Coronary artery (tissue), 2 donors: ENCODE measurements at places on chromosomes 3 and 15.

DNA sequence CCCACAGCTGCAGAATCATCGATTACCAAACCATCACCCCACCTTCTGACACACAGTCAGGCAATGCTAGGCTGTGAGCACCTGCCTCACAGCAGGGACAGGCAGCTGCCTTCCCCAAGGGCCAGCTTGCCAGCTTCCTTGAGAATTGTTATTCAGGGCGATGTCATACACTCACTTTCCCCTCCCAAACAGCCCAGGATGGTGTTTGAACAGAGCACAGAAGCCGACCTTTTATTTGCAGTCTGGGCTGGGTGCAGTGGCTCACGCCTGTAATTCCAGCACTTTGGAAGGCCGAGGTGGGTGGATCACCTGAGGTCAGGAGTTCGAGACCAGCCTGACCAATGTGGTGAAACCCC, 84.5 kb upstream of the HERC1 start:
- DNase-seq, result no peak

DNA sequence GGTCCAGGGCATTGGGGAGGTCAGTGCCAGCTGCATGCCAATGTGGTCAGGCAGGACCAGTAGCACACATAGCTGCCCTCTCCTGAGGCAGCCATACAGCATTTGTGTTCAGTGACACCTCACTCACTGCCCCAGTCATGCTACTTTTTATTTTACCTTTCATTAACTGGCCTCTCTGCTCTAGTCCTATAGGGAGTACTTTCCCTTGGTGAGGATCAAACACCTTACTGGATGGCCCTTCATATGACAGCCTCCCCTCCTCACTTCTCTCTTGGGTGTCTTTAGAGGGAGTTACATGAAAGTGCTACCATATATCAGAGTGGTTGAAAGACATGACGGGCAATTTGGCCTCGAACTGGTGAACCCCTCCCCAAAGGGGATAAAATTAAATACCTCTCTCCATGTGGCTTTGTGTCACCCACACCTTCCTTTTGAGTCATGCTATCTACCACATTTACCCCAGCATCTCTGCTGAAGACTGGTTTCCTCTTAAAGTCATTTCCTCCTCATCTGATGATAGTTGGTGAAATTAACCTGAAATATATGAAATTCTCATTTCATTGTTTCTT, 17.6 kb downstream of the RLBP1 start:
- DNase-seq, result no peak

- no peak for DNase-seq
Observed at GRCh38 chr15:69957175-69957574, 140.5 kb downstream of the TLE3 start.

- DNase-seq, result no peak
Observed at GRCh38 chr3:29605845-29606244, 325.0 kb downstream of the RBMS3 start.

DNA sequence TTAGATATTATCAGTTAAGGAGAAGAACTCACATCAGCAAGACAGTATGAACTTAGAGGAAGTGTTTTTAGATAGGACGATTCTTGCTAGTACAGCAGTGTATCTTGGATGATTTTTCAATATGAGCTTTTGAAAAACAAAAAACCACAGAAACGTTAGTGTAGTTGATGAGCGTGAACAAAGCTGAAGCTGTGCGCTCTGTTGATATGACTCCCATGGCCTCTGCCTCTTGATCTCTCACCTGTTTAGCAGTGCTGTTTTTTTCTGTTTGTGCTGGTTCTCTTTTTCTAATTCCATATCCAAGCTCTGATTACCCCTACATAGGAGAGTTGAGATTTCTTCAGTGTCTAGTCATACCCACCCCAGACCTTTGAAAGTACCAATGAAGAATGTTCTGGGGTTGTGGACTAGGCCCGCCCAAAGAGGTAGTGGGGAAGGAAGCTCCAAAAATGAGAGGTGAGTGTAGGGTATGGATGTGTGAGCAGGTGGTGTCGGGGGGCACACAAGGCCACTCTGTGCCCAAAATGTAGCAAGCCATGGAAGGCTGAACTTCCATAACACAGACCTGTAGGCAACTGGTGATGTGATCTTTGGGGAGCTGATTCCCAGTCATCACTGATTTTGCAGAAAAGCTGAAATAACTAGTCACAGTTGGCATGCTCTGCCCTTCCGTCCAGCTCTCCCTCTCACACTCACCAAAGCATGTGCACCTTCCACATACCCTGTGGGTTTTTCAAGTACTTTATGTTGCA, 20.0 kb upstream of the CMTM7 start:
- no peak for DNase-seq

GRCh38 chr3:176321099-176321498, 876.2 kb downstream of the TBL1XR1 start:
- DNase-seq, result no peak

DNA sequence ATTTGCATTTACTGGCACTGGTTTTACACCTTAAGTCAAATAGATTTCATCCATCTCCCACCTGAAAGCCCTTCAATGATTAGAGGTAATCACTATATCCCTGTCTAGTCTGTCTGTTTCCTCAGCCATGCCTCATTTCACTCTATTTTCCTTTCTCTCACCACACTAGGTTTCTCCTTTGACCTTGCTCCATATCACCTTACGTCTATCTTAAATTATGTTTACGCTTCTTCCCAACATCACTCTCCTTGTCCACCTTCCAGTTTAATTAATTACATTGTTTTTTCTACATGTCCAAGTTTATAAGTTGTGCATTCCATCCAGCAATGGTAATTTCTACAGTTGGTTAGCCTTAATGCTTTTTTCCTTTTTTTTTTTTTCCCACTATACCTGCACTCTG, 396.7 kb upstream of the PDZRN3 start:
- DNase-seq, result no peak

DNA sequence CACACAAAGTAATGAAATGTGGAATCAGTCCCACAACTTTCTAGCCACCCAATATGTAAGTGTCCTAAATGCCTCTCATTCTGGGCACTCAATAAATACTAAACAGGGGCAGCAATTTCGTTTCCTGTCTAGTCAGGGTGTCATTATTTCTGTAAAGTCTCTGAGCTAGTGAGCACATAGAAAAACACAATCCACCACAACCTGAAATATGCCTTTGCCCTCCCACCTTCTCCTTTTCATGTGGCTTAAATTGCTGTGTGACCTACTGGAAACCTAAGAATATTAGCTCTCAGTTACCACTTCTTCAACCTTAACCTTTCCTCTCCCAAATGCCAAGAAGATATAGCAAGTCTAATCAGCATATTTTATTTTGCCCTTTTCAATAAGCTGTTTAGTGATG, 456.3 kb upstream of the KCNMB2 start:
- DNase-seq, result no peak

DNA sequence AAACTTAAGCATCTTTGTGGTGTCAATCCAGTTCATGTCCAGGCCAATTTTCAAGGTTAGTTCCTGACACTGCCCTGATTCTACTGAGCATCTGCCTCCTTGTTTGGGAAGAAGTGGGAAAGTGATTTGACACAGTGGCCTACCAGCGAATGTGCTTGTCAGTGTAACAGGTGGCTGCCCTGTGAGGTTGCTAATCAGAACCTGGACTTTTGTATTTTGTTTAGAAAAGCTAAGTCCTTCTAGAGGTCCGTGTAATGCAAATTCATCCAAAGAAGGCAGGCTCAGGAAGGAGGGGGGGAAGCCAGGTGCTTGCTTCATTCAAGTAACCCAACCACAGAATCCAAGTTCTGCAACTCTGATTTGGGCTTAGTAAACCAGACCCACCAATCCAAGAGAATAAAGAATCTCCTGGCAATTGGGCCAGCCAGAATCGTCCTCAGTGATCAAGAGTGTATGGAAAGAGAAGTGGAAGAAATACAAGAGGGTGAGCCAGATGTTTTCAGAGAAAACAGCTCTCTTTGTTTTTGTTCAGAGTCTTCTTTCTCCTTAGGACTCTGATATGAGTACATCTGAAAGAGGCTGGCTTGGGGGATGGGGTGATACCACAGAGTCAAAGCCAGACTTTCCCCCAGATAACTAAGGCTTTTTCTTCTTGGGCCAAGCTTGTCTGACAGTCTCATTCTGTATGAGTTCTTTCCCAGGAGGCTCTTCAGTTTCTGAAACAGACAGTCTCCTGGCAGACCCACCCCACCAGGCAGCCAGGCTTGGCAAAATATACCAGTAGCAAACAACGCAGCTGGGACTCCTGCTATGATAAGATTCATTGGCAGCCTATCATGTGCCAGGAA, 508.9 kb upstream of the TBL1XR1 start:
- no peak for DNase-seq

DNA sequence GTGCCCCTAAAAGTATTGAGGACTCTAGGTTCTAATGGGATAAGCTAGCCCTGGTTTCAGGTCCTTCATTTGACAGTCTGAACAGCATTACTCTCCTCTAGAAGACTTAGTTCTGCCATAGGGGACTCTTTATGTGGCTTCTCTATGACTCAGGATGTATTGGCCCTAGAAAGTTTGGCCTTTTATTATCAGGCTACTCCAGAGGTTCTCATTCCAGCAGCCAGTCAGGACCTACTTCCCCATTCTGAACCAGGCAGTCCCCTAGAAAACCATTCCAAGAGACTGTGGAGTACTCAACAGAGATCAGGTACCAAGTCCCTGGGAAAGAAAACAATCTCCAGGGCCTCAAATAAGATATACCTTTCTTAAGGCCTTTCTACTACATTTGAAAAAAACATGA, 157.9 kb upstream of the TSPAN3 start:
- no peak for DNase-seq

DNA sequence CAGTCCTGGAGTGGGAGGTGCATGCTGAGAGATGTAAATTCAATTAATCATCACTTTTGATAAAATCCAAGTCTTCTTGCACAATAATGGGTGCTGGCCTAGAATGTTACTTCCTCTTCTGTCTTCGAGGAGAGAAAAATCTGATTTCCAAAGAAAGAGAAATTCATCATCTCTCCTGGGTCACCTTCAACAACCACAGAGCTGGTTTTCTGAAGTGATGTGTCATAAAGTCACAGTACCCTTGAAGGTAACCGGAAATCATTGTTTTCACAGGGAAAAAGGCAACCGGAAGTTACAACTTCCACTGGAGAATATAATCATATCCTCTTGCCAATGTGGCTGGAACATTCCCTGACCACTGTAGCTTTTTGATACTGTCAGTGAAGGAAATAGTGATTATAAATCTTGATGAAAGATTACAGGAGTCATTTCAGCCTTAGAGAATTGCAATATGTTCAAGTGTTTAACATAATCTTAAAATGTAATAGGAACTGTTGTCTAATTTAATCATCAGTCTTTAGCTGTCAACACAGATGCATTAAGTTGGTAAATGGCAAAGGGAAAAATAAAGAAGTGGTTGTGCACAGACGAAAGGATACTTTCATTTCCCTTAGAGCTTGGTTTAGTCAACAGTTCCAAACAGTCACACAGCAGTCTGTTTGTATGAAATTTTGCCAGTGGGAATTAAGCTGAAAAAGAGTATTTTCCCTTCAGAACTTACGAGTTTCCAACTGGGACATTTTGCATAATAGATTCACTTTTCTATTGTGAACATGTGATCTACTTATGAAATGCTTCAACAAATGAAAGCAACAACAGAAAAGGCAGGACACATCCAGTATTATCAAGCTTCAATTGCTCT, 106.5 kb upstream of the SLC4A7 start:
- DNase-seq, result no peak

DNA sequence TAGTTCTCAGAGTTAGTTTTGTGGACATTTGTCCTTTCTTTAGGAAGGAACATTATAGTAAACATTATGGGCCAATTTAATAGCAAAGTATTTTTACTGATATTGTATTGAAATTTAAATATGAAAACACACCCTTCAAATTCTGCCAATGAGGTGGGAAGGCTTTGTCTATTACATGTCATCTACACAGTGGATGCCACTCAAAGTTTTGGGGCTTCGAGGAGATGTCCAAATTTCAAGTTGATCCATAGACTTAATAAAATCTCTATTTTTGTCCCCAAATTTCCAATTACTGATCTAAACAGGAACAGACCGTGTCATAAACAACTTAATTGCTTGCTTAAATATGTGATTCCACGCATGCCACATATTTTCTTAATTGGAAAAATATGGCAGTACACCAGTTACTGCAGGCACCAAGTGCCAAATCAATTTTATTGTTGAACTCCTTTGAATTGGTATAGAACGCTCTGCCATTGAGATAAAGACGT, 1.7 kb downstream of the SHOX2 start:
- DNase-seq, result no peak

DNA sequence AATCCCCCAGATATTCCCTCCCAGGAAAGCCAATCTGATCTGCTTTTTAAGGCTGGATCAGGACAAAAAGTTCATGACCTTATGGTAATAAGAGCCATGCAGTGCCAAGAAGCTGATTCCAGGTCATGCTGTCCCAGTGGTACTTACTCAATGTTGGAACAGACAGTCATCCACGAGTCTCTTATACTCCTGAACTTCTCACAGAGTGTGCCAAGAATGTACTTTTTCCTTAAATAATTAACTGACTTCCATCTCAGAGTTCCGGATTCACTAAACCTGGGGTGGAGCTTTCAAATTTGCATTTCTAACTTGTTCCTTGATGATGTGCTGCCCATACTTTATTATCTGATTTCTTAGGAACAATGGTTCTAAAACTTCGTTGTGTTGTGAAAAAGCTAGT, 3.4 kb upstream of the P3H2 start:
- DNase-seq, result no peak

GRCh38 chr3:121870717-121871116, 23.5 kb upstream of the SLC15A2 start:
- no peak for DNase-seq

- DNase-seq, result no peak
Observed at GRCh38 chr3:66998904-66999235, 763 bp downstream of the KBTBD8 start.

- no peak for DNase-seq
Observed at GRCh38 chr3:109803274-109803673, 465.9 kb upstream of the DPPA4 start.

GRCh38 chr15:72153269-72154000, 35.2 kb downstream of the SENP8 start:
- DNase-seq, result no peak

- DNase-seq, result no peak
Observed at GRCh38 chr15:97728791-97729190, 231.7 kb upstream of the ARRDC4 start.

GRCh38 chr3:9691636-9692035, 12.0 kb upstream of the CPNE9 start:
- no peak for DNase-seq

DNA sequence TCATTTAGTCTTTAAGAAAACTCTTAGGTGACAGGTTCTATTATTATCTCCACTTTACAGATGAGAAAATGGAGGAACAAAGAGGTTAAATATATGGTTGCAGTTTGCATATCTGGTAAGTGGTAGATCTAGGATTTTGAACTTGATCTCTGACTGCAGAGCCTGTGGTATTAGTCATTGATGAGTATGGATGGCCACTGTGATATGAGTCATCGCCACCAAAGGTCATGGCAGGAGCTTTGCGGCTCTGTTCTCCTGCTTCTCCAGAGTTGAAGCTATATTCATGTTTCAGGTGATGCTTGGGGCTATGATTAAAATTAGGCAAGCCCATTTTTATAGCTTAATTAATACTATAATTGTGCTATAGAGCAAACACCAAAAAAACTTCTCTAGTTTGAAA, 306.2 kb upstream of the DPPA4 start:
- no peak for DNase-seq
